ENCODE measurements at places on chromosomes 6 and 20. TPM values are rescaled to one million over a fixed set of nuclear protein-coding genes. Genes with fewer than 3 reads are reported as not detected.

DNA sequence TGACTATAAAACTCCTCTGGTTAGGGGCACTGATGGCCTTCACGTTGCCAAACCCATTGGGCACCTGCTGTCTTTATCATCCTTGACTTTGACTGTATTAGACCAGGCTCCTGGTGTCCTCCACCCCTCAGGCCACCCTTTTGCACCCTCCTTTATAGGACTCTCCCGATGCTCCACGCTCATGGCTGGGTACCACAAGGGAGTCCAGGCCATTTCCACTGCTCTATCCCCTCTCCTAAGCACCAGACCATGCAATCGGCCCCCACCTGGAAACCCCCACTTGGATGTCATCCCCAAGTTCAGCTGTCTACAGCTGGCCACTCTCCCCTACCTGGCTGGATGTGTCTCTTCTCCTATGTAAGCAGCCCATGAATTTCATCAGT is 115.2 kb downstream of the TOX2 start:
- DNase-seq: no peak

DNA sequence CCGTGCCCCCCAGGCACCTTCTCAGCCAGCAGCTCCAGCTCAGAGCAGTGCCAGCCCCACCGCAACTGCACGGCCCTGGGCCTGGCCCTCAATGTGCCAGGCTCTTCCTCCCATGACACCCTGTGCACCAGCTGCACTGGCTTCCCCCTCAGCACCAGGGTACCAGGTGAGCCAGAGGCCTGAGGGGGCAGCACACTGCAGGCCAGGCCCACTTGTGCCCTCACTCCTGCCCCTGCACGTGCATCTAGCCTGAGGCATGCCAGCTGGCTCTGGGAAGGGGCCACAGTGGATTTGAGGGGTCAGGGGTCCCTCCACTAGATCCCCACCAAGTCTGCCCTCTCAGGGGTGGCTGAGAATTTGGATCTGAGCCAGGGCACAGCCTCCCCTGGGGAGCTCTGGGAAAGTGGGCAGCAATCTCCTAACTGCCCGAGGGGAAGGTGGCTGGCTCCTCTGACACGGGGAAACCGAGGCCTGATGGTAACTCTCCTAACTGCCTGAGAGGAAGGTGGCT is 960 bp downstream of the TNFRSF6B start:
- DNase-seq: no peak

DNA sequence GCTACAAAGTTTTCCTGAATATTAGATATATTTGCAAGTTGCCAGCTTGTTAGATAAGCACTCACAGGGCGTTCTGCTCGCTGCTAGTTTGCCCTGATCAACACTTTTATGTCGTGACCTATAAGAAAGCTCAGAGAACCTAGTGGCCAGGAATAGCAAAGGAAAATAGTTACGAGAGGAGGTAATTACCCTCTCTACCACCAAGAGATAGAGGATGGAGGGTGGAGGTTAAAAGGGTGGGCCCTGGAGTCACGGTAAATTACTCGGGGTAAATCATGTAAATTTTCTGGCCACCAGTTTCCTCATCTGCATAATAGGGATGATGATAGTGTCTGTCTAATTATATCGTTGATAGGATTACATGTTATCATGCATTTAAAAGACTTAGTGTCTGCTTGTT is 87.2 kb downstream of the JPH2 start:
- no peak for DNase-seq

DNA sequence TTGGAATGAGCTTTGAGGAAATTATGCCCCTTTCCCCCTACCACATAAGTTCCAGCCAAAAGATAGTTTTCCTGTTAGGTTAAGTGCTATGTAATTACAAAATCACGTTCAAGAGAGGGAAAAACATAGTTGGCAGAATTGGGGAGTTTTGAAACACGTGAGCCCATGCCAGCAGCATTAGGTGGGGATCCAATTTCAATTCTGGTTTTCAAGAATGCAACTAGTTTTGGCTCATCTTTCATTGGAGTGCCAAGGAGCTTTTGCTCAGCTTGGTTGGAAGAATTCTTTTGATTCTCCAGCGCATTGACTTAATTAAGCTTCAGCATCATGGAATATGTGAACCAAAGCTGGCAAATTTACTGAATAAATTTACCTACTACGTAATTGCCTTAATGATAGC is 95.9 kb downstream of the SAMD5 start:
- no peak for DNase-seq

The SMIM13 gene
- total RNA-seq: 119 TPM

The TNXB gene
- 2.5 TPM for total RNA-seq
